ENCODE measurements at places on chromosomes 12 and 14.
A peak's percentile ranks its signal among the peaks of the same experiment; 100 is the strongest.

DNA sequence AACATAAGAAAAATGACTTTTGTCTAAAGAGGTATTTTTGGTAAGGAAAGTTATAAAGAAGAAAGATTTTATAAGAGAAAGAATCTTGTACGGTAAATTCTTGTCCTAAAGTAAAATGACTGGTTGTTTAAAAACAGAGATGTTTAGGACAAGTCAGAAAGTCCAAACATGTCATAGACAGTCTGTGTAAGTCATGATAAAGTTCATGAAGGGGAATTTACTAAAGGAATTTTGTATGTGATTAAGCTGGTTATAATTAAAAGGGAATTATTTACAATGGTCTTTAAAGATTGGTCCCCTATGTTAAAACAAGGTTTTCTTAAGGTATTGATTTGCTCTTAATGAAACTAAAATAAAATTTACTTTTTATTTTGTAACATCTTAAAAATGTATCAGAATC is 269.4 kb upstream of the CCDC196 start:
- DNase-seq, result no peak

- DNase-seq, result peak; percentile 38
Observed at GRCh38 chr14:63438065-63438757, 105.0 kb downstream of the PPP2R5E start.

DNA sequence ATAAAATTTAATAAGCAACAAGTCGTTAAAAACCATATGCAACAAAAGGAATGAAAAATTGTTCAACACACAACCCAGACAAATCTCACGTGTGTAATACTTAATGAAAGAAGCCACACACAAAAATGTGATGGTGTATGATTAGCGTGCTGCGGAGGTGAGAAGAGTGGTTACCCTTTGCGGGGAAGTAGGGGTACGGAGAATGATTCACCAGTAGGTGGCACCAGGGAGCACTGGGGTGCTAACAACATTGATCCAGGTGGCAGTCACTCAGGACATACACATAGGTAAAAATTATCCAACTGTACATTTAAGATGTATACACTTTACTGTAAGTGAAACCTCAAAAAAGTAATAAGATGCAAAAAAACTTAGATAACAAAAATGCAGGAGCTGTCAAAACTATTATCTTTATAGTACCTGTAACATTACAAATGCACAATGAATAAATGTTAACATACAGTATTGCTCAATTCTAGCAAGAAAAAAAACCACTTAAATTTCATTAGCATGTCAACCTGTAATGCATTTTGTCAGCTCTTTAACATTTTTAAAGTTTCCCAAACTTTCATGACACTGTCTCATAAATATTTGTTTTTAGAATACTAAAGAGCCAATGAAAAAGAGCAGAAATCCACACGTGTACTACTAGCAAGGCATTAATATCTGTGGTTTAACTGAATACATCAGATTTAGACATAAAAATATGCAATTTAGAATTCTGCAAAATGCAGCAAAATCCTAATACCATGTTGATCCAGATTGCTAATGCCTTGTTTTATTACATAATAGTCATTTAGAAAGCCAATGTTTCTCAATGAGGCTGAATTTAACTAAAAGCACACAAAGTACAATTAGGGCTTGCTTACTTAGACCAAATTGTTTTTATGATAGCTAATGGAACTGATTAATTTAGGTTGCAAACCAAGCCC is 46.7 kb downstream of the TMCC3 start:
- no peak for DNase-seq

- no peak for DNase-seq
Observed at GRCh38 chr12:7399089-7399488, 44.9 kb downstream of the CD163L1 start.

GRCh38 chr12:128531170-128531569 is 264.2 kb downstream of the TMEM132C start:
- DNase-seq, result no peak

All from MV-4-11 (cell line).